Type B pancreatic cell (in vitro differentiated cells): ENCODE measurements at places on chromosomes 4 and X.

DNA sequence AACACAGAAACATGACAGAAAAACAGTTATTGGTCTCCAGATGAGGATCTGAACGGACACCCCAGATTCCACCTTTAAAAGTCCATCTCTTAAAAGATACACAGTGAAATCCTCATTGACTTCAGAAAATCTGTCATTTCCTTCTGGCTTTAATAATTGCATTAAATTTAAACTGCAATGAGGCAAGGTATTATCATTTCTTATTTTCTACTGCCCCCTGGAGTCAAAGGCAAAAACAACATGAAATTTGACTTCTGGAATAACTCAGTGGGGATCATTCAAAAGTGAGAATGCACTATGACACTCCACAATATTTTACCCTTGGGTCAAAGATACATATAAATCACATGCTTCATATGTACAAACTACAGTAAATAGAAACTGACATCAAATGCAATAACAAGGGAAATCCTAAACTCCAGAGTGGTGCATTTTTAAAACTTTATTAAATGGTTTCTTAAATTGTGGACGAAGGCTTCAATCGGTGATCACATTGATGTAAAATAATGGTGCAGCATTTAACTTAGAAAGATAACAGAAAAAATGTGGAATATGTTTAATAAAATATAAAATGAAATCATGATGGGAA is 56.4 kb upstream of the SPANXN1 start:
- no peaks in the 10 kb centered on the region for H3K4me1 ChIP-seq
- no peaks in the 10 kb centered on the region for H3K36me3 ChIP-seq
- no peak for DNase-seq
- no peak overlapping the region for H3K27ac ChIP-seq
- H3K27me3 ChIP-seq, result peaks cover 3% of the 10 kb centered on the region

GRCh38 chr4:139368998-139369397 is 66.7 kb upstream of the NDUFC1 start:
- H3K36me3 ChIP-seq, result peaks cover 45% of the 10 kb centered on the region
- H3K4me3 ChIP-seq, result no peak overlapping the region
- no peaks in the 10 kb centered on the region for H3K27me3 ChIP-seq
- H3K27ac ChIP-seq, result no peak overlapping the region
- no peak for DNase-seq

GRCh38 chr4:81555489-81555888 is 83.8 kb upstream of the RASGEF1B start:
- H3K27me3 ChIP-seq, result no peaks in the 10 kb centered on the region
- H3K36me3 ChIP-seq, result no peaks in the 10 kb centered on the region
- H3K27ac ChIP-seq, result no peak overlapping the region
- H3K4me3 ChIP-seq, result no peak overlapping the region

DNA sequence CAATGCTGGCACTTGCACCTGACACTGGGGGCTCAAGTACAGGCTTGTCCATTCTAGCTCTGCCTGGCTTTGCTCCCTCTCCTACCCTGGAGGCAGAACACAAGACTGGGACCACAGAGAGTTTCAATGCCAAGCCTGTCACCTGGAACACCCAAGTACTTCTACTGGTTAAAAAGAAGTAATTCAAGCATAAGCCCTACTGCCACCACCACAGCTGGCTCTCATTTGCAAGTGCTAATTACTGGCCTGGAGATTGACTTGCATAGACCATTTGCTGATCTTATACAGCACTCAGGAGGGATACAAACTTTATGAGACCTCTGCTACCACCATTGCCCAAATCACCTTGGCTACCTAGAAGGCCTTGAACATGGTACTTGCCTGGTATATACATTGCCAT is 1550.9 kb downstream of the C4orf33 start:
- no peak for DNase-seq
- H3K4me1 ChIP-seq, result no peaks in the 10 kb centered on the region
- no peaks in the 10 kb centered on the region for H3K36me3 ChIP-seq
- no peak overlapping the region for H3K4me3 ChIP-seq
- no peak overlapping the region for H3K27ac ChIP-seq

GRCh38 chr4:159191989-159192388 is 89.1 kb downstream of the RAPGEF2 start:
- H3K36me3 ChIP-seq, result peaks cover 6% of the 10 kb centered on the region
- no peaks in the 10 kb centered on the region for H3K4me1 ChIP-seq
- no peaks in the 10 kb centered on the region for H3K27me3 ChIP-seq
- DNase-seq, result no peak

DNA sequence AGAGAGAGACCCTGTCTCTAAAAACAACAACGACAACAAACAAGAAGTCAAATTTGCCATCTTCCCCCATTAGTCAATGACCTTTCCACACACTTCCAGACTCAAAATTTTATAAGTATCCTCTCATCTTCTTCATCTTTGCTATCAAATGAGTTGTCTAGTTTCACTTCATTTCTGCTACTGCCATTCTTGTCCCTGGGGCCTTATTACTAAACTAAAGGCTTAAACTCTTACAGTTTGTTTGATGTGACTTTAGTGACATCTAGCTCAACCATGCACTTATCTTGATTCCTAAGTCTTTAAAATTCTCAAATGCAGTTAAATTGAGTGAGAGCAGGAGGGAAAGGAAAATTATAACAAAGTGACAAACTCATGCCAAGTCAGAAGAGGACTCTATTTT is 271.8 kb upstream of the GK2 start:
- DNase-seq, result no peak
- peaks cover under 1% of the 10 kb centered on the region for H3K27me3 ChIP-seq
- H3K4me1 ChIP-seq, result no peaks in the 10 kb centered on the region

DNA sequence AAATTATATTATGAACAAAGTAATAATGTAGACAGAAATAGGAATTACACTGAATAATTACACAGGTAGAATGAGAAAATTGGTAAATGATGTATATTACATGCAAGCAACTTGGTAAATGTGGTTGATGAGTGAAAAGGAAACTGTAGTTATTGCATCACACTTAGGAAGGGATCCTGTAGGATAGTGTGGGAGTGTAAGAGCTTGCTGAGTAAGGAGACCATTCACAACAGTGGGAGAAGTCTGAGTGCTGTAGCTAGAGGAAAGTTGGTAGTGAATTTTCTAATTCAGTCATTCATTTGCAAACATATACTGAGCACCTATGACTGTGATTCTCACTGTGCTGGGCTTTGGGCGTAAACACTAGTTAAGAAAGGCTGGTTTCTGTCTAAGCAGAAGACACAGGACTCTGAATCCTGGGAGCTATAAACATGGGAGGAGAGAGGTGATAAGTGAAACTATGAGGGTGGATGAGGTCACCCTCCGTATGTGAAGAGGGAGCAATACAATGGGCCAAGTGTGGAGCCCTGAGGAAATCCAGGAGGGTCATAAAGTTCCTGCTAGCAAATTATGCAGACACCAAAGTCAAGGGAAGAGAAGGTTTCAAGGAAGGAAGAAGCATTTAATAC is 14.2 kb upstream of the CPE start:
- H3K27ac ChIP-seq, result no peak overlapping the region
- no peak for DNase-seq
- H3K36me3 ChIP-seq, result no peaks in the 10 kb centered on the region
- H3K27me3 ChIP-seq, result peaks cover 4% of the 10 kb centered on the region
- no peak overlapping the region for H3K4me3 ChIP-seq
- H3K4me1 ChIP-seq, result peaks cover 6% of the 10 kb centered on the region

- no peak overlapping the region for H3K4me3 ChIP-seq
- no peaks in the 10 kb centered on the region for H3K4me1 ChIP-seq
- no peak for DNase-seq
- no peaks in the 10 kb centered on the region for H3K36me3 ChIP-seq
- peaks cover 17% of the 10 kb centered on the region for H3K27me3 ChIP-seq
These were observed 340.9 kb upstream of the PITX2 start for GRCh38 chr4:110963662-110964280.

DNA sequence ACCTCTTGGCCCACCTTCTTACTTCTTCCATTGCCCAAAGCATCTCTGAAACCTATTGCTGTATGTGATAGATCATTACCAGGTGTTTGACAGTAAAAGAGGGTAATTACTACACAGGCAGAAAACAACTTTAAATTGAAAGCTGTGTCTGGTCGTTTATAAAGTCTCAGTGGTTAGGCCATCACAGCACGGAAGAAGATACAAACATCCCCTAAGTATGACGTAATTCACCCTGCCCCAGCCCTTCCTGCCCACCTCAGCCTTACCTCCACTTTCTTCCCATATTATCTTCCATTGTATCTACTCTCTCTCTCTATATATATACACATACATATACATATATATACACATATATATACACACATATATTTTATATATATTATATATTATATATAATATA is 805.8 kb upstream of the PABPC4L start:
- H3K27ac ChIP-seq, result no peak overlapping the region
- no peaks in the 10 kb centered on the region for H3K4me1 ChIP-seq

GRCh38 chr4:42543762-42544161 is 113.1 kb downstream of the ATP8A1 start:
- no peaks in the 10 kb centered on the region for H3K36me3 ChIP-seq
- no peak overlapping the region for H3K27ac ChIP-seq
- no peak for DNase-seq

DNA sequence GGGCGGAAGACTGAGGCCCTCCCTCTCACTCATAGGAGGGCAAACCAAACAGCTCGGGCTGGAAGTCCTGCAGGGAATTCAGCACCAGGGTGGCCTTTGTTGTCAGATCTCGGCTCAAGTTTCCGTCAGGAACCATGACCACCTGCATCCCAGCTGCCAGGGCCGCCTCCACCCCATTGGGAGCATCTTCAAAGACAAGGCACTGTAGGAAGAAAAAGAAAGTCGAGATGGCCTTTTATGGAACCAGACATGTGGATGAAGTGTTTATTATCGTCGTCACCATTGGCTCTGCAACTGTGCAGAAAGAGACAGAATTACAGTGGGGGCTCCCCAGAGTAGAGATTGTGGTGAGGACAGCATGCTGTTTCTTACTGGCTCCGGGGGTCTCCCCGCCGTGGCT is 97.2 kb upstream of the STS start:
- no peaks in the 10 kb centered on the region for H3K27me3 ChIP-seq
- no peak for DNase-seq
- H3K36me3 ChIP-seq, result peaks cover 54% of the 10 kb centered on the region
- H3K4me3 ChIP-seq, result no peak overlapping the region

DNA sequence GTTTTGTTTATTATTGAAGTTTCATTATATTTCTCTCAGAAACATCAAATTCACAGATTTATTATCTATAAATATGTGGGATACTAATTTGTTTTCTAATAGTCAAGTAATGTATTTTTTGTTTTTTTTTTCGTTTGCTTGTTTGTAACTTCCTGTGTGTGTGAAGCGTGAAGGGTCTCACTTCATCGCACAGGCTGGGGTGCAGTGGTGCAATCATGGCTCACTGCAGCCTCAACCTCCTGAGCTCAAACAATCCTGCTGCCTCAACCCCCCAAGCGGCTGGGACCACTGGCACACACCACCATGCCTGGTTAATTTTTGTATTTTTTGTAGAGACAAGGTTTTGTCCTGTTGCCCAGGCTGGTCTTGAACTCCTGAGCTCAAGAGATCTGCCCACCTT is 55.1 kb downstream of the SH3RF1 start:
- H3K27me3 ChIP-seq, result no peaks in the 10 kb centered on the region
- peaks cover 35% of the 10 kb centered on the region for H3K36me3 ChIP-seq
- H3K4me3 ChIP-seq, result no peak overlapping the region
- peaks cover 6% of the 10 kb centered on the region for H3K4me1 ChIP-seq
- H3K27ac ChIP-seq, result no peak overlapping the region

DNA sequence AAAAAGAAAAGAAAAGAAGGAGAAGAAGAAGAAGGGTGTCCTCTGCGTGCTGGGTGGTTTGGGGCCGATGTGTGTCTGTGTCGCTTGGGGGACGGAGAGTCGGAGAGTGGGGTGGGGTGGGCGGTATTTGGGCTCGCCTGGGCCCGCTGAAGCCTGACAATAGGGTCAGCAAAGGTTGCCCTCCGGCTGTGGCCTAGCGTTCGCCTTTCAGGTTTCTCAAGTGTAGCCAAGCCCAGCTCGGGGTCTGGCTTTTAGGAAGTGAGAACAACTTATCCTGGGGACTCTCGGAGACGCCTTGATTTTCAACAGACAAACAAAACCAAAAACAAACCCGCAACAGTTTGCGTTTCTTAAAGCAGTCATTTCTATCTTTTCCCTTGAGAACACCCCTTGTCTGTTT is 4.1 kb upstream of the SOX3 start:
- H3K27me3 ChIP-seq, result peaks cover 96% of the 10 kb centered on the region
- peak overlapping the region; percentile 15 for H3K4me3 ChIP-seq
- peaks cover 10% of the 10 kb centered on the region for H3K4me1 ChIP-seq
- no peak for DNase-seq

DNA sequence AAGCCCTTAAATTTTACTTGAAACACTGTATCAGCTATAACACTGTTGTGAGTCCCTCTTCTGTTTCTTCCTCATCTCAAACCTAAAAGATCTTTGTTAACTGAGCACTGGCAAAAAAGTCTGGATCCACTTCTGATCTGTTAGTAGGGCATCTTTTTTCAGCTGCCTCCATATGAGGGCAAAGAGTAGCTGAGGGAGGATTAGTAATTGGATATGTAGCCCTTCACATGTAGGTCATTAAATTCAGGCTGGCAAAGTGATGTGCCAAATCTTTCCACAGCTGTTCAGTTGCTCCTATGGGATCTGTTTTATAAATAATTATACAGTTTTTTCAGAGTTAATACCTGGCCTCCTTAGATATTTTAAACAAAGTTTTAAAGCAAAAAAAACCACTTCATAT is 1.1 kb upstream of the TRMT10A start:
- H3K27me3 ChIP-seq, result peaks cover 19% of the 10 kb centered on the region
- H3K27ac ChIP-seq, result no peak overlapping the region
- peak overlapping the region; percentile 75 for H3K4me3 ChIP-seq
- H3K4me1 ChIP-seq, result peaks cover 21% of the 10 kb centered on the region
- no peaks in the 10 kb centered on the region for H3K36me3 ChIP-seq
- no peak for DNase-seq

DNA sequence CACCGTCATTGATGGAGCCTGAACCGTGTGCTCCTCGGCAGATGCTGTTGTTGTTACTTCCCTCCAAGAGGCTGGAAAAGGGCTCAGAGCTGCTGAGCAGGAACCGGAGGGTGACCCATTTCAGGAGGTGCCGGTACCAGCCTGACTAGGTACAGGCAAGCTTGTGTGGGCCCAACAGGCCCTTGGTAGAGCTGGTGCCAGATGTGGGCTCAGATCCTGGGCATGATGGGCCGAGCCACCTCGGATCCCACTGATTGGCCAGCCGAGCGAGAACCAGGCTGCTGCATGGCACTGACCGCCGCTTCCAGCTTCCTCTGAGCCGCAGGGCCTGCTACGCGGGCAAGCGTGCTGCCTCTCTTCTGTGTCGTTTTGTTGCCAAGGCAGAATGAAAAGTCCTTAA is 33.7 kb downstream of the NOP14 start:
- H3K27ac ChIP-seq, result peak overlapping the region; percentile 69
- H3K4me3 ChIP-seq, result no peak overlapping the region
- no peaks in the 10 kb centered on the region for H3K27me3 ChIP-seq
- no peak for DNase-seq
- peaks cover 12% of the 10 kb centered on the region for H3K36me3 ChIP-seq
- H3K4me1 ChIP-seq, result peaks cover 5% of the 10 kb centered on the region

GRCh38 chrX:101550751-101551379 is 518 bp downstream of the ARMCX1 start:
- H3K27me3 ChIP-seq, result no peaks in the 10 kb centered on the region
- H3K36me3 ChIP-seq, result peaks cover 8% of the 10 kb centered on the region
- DNase-seq, result no peak

- H3K27ac ChIP-seq, result peak overlapping the region; percentile 99
- no peak for DNase-seq
- H3K36me3 ChIP-seq, result no peaks in the 10 kb centered on the region
- H3K4me3 ChIP-seq, result peak overlapping the region; percentile 63
These were observed 872 bp upstream of the S100P start for GRCh38 chr4:6692806-6693205.
